CD4-positive, alpha-beta T cell (primary cell): ENCODE measurements at places on chromosomes 11 and 22. TPM values are rescaled to one million over a fixed set of nuclear protein-coding genes. Genes with fewer than 3 reads are reported as not detected.
A peak's percentile ranks its signal among the peaks of the same experiment; 100 is the strongest.

SLC22A12 gene
- total RNA-seq, result not detected

AASDHPPT gene
- 19.6 TPM for total RNA-seq

DNA sequence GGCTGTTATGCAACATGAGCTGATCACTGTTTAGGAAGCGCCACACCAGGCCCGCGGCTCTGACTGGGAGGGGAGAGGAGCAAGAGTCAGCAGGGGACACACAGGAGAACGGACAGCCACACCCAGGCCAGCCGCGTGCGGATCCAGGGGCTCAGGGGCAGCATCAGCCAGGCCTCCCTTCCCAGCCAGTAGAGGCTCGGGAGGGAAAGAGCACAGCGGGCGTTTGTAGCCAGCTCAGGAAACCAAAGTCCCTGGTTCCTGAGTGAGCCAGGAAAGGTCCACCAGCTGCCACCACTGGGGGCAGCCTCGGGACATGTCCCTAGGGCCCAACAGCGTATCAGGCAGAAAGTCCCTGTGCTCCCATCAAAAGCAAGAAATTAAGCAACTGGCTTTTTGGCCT is 71.8 kb upstream of the PITPNB start:
- H3K4me1 ChIP-seq, result peaks cover 2% of the 10 kb centered on the region
- no peak overlapping the region for H3K27ac ChIP-seq
- DNase-seq, result no peak
- H3K27me3 ChIP-seq, result no peaks in the 10 kb centered on the region
- no peaks in the 10 kb centered on the region for H3K36me3 ChIP-seq
- H3K4me3 ChIP-seq, result no peak overlapping the region

DNA sequence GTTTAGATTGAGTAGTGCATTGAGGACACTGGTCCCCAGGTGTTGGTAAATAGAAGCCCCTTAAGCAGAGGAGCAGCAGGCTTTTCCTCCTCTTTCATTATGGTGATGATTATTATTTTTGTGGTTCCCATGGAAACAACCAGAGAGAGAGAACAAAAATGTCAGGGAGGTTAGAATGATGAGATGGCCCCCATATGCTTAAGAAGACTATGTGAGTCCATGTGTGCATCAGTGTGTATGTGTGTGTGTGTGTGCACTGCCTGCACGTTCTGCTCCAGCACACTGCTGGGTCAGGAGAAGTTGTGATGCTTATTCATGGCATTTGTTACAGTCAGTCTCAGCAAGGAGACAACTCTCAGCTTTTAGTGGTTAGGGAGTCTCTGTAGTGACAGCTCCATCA is 724.2 kb downstream of the NTM start:
- no peaks in the 10 kb centered on the region for H3K27me3 ChIP-seq
- no peak for DNase-seq
- no peak overlapping the region for H3K4me3 ChIP-seq
- H3K27ac ChIP-seq, result no peak overlapping the region
- no peaks in the 10 kb centered on the region for H3K36me3 ChIP-seq

- no peak overlapping the region for H3K27ac ChIP-seq
- H3K4me3 ChIP-seq, result no peak overlapping the region
- peak; percentile 40 for DNase-seq
Observed at GRCh38 chr11:16788141-16789062, 50.0 kb downstream of the C11orf58 start.

GRCh38 chr11:100727410-100727809 is 40.3 kb downstream of the ARHGAP42 start:
- H3K4me3 ChIP-seq, result no peak overlapping the region
- H3K27me3 ChIP-seq, result no peaks in the 10 kb centered on the region
- H3K27ac ChIP-seq, result no peak overlapping the region

- DNase-seq, result no peak
- no peak overlapping the region for H3K4me3 ChIP-seq
- no peaks in the 10 kb centered on the region for H3K27me3 ChIP-seq
- no peak overlapping the region for H3K27ac ChIP-seq
- H3K4me1 ChIP-seq, result no peaks in the 10 kb centered on the region
Observed at GRCh38 chr11:115126092-115126491, 378.1 kb downstream of the CADM1 start.

- H3K36me3 ChIP-seq, result peaks cover 10% of the 10 kb centered on the region
- no peaks in the 10 kb centered on the region for H3K4me1 ChIP-seq
- DNase-seq, result no peak
- no peaks in the 10 kb centered on the region for H3K27me3 ChIP-seq
- no peak overlapping the region for H3K4me3 ChIP-seq
Observed at GRCh38 chr11:44876906-44877305, 73.8 kb downstream of the TP53I11 start.

- H3K4me1 ChIP-seq, result no peaks in the 10 kb centered on the region
- H3K27ac ChIP-seq, result no peak overlapping the region
- DNase-seq, result no peak
- no peaks in the 10 kb centered on the region for H3K27me3 ChIP-seq
- no peaks in the 10 kb centered on the region for H3K36me3 ChIP-seq
- H3K4me3 ChIP-seq, result no peak overlapping the region
Observed at GRCh38 chr11:99505316-99505715, 484.6 kb downstream of the CNTN5 start.
